ENCODE measurements at places on chromosomes 4 and X.

DNA sequence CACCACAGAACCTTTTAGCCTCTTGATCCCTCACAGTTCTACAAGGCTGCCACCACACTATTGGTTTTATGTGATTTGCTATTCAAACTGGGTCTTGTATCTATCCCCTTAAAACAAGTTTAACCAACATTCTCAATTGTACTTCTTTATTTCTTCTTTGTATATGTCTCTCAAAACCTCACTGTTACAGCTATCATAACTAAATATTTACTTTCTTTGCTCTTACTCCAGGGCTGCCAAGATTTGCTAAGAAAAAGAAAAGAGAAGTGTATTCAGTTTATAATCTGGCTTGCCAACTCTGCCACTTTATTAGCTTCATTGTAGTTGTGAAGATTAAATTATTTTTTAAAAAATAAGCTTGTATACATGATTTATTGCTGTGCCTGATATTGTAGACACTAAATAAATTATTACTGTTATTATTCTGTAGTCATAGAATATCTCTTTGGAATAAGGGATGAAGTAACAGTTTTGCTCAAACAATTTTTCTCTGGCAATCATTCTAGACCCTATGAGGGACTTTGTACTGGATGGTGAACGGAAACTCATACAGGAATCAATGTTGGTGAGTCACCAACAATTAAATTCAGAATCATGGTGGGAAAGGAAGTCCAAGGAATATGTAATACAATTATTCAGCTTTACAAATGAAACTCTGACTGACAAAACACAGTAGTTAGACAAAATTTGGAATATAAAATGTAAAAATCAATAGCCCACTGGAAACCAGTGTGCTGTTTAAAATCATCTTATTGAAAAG is 127.1 kb upstream of the DCAF8L1 start:
- H3K27me3 ChIP-seq: no peaks in the 10 kb centered on the region
- H3K4me1 ChIP-seq: no peaks in the 10 kb centered on the region
- no peak overlapping the region for H3K27ac ChIP-seq
- H3K4me3 ChIP-seq: no peak overlapping the region

DNA sequence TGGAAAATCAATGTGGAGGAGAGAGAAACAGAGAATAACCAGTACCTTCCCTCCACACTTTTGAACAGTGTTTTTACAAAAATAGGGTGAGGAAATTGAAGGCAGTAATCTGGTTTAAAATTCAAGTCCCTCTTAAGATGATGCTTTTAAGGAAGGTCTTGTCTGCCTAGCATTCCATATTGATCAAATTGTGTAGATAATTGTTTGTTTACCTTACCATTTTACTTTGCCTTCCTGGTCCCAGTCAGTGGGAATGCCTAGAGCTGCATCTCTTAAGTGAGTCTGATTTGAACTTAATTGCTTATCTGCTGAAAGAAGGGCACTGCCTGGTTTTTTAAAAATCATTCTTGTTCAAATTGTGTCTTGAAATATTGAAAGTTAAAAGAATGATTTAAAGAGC is 14.4 kb upstream of the MAOA start:
- no peak overlapping the region for H3K4me3 ChIP-seq
- no peaks in the 10 kb centered on the region for H3K36me3 ChIP-seq
- no peak for DNase-seq
- H3K27me3 ChIP-seq: peaks cover 2% of the 10 kb centered on the region
- H3K27ac ChIP-seq: no peak overlapping the region
- no peaks in the 10 kb centered on the region for H3K4me1 ChIP-seq

DNA sequence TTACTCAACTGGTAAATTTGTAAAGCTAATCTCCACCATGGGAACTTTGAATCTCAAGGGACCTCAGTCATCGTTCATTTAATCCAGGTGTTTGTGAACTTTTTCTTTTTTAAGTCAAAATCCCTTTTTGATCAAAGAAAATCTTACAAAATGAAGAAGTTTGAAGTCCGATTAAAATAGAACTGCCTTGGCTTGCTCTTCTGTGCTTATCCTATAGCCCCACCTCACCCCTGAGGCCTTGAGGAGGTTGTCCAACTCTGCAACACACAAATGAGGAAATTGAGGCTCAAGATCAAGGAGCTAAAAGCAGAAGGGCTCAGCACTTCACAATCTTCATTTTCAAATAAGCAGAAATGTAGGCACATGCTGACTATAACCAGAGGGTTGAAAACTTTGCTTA is 240.3 kb upstream of the SFRP2 start:
- no peak overlapping the region for H3K27ac ChIP-seq
- no peak overlapping the region for H3K4me3 ChIP-seq
- no peak for DNase-seq

GRCh38 chr4:72846280-72847111 is 223.0 kb downstream of the COX18 start:
- H3K27ac ChIP-seq: no peak overlapping the region
- H3K4me1 ChIP-seq: no peaks in the 10 kb centered on the region
- H3K27me3 ChIP-seq: no peaks in the 10 kb centered on the region
- H3K4me3 ChIP-seq: no peak overlapping the region
- H3K36me3 ChIP-seq: peaks cover 3% of the 10 kb centered on the region
- DNase-seq: no peak

GRCh38 chr4:153215921-153216320 is 11.7 kb downstream of the TRIM2 start:
- no peaks in the 10 kb centered on the region for H3K4me1 ChIP-seq
- no peak for DNase-seq
- no peaks in the 10 kb centered on the region for H3K27me3 ChIP-seq
- H3K27ac ChIP-seq: no peak overlapping the region
- H3K4me3 ChIP-seq: no peak overlapping the region
- H3K36me3 ChIP-seq: no peaks in the 10 kb centered on the region

GRCh38 chrX:17792826-17793225 is 55.5 kb downstream of the SCML1 start:
- no peaks in the 10 kb centered on the region for H3K4me1 ChIP-seq
- H3K4me3 ChIP-seq: no peak overlapping the region
- H3K27me3 ChIP-seq: no peaks in the 10 kb centered on the region
- H3K27ac ChIP-seq: no peak overlapping the region
- no peaks in the 10 kb centered on the region for H3K36me3 ChIP-seq
- DNase-seq: no peak

- DNase-seq: no peak
- no peak overlapping the region for H3K27ac ChIP-seq
- no peak overlapping the region for H3K4me3 ChIP-seq
Observed at GRCh38 chr4:94378047-94378446, 35.4 kb upstream of the HPGDS start.

DNA sequence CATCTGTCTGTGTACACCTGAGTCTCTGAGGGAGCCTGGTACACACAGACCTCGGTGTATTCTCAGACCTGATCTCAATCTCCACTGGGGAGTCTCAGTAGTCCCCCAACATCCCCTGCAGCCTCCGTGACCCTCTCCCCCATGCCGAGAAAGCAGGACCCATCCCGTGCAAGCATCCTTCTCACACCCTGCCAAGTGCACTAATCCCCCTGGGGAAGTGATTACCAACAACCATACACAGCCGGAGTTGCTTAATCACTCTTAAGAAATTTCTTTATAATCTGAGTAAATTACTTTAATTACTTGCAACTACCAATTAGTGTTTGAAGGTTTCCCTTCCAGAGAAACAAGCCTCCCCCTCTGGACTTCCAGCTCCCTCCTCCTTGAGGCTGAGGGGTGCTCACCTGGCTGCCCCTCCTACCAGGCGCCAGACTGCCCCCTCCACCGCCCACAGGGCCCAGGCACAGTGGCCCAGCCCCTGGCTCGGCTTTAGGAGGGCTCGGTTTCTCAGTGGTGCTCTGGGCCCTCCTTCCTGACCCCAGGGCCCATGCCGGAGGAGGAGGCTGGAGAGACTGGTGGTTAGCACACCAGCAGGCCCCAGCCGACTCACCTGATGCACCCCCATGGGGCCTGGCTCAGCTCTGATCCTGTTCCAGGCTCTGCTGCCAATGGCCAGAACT is 43.8 kb downstream of the PJA1 start:
- H3K4me3 ChIP-seq: no peak overlapping the region
- H3K36me3 ChIP-seq: no peaks in the 10 kb centered on the region
- no peak overlapping the region for H3K27ac ChIP-seq
- H3K27me3 ChIP-seq: no peaks in the 10 kb centered on the region
- no peak for DNase-seq
- H3K4me1 ChIP-seq: no peaks in the 10 kb centered on the region

- H3K4me1 ChIP-seq: peaks cover 4% of the 10 kb centered on the region
- DNase-seq: no peak
- peak overlapping the region; percentile 93 for H3K27ac ChIP-seq
- H3K27me3 ChIP-seq: peaks cover 5% of the 10 kb centered on the region
- H3K36me3 ChIP-seq: peaks cover 5% of the 10 kb centered on the region
Observed at GRCh38 chrX:103405009-103405333, 28.6 kb downstream of the BEX3 start.

GRCh38 chr4:76016393-76016792 is 6.9 kb downstream of the CXCL10 start:
- no peak overlapping the region for H3K27ac ChIP-seq
- H3K4me3 ChIP-seq: no peak overlapping the region
- no peak for DNase-seq
- no peaks in the 10 kb centered on the region for H3K36me3 ChIP-seq
- H3K27me3 ChIP-seq: no peaks in the 10 kb centered on the region
- peaks cover 9% of the 10 kb centered on the region for H3K4me1 ChIP-seq

DNA sequence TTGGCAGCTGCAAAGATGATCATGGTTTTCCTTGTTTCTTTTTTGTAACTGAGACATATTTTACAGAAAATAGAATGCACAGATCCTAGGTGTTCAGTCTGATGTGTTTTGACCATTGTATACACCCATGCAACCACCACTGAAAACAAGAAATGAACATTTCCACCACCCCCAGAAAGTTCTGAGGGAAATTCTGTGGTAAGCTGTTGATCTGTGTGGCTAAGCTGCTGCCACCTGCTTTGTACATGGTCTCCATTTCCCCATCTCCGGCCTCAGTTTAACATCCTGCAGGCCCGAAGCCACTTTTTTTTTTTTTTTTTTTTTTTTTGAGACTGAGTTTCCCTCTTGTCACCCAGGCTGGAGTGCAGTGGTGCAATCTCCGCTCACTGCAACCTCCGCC is 65.3 kb downstream of the NYX start:
- no peaks in the 10 kb centered on the region for H3K36me3 ChIP-seq
- H3K4me1 ChIP-seq: peaks cover 3% of the 10 kb centered on the region
- H3K4me3 ChIP-seq: no peak overlapping the region
- no peaks in the 10 kb centered on the region for H3K27me3 ChIP-seq
- no peak overlapping the region for H3K27ac ChIP-seq

DNA sequence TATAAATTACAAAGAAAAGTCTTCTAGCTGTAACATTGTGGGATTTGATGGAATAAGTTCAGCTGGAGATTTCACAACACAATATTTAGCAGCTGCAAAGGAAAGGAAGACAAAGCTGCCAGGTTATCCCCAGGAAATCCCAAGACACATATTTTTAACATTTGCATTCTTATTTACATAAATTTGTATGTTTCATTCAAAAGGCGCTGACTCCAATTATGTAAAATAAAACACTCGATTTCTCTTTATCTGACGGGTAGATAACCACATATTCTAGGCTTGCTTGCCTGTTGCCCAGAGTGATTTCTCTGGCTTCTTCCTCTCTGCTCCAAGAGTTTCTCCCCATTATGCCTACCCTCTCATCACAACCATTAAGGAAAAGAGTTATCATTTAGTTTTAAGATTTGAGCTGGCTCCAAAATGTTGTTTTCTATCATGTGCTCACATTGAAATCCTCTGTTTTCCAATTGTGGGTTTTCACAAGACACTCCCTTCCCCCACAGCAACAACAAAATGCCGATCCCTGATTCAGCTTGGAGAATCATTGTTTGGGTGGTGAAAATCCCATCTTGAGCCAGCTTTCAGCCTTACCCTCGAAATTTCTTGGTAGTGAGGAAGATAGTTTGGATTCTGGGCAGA is 128.2 kb upstream of the RASGEF1B start:
- no peak for DNase-seq
- no peak overlapping the region for H3K4me3 ChIP-seq
- peaks cover 3% of the 10 kb centered on the region for H3K36me3 ChIP-seq
- peak overlapping the region; percentile 72 for H3K27ac ChIP-seq
- H3K27me3 ChIP-seq: peaks cover 2% of the 10 kb centered on the region
- H3K4me1 ChIP-seq: peaks cover 38% of the 10 kb centered on the region

GRCh38 chr4:39732728-39733127 is 34.8 kb downstream of the UBE2K start:
- H3K4me3 ChIP-seq: no peak overlapping the region
- DNase-seq: no peak
- peaks cover 3% of the 10 kb centered on the region for H3K36me3 ChIP-seq
- no peak overlapping the region for H3K27ac ChIP-seq

Measured in endothelial cell (in vitro differentiated cells).